ENCODE measurements at places on chromosomes 5 and 9. TPM values are rescaled to one million over a fixed set of nuclear protein-coding genes. Genes with fewer than 3 reads are reported as not detected.

The LCN1 gene
- polyA plus RNA-seq = not detected

The TAF1L gene
- not detected for polyA plus RNA-seq

DNA sequence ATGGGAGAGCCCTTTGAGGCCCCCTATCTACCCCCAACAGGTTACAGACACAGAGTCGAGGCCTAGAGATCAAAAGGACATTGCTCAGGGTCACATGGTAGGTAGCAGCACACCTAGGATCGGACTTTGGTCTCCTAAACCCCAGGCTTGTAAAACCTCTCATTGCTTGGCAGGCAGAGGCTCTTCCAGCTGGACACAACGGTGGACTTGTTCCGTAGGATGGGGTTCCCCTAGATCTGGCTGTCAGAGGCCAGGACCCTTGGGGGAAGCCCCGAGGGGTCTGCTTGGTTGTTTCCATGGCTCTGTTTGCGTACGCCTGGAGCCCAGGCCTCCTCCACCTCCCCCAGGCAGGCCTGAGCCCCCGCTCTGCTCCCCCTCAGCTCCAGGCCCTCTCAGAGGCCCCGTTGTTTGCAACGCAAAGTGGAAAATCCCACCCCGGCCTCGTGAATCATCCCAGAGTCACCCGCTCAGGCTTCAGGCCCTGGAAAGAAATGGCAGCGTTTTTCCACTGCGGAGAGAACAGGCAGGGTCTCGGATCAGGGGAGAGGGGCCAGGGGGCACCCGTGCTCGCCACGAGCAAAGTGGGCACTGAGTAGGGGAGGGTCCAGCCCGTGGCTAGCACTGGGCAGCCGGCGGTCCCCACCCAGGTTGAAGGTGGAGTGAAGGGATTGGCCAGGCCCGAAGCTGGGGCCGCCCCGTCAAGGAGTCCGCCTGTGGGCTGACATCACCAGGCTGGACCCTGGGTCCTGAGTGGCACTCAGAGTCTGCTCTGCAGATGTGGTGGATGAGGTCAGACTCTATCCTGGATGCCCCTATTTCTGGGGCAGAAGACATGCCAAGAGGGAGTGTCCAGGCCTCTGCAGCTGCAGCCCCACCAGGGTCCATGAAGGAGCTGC is 19.8 kb downstream of the COL27A1 start:
- DNase-seq = peak; percentile 90

DNA sequence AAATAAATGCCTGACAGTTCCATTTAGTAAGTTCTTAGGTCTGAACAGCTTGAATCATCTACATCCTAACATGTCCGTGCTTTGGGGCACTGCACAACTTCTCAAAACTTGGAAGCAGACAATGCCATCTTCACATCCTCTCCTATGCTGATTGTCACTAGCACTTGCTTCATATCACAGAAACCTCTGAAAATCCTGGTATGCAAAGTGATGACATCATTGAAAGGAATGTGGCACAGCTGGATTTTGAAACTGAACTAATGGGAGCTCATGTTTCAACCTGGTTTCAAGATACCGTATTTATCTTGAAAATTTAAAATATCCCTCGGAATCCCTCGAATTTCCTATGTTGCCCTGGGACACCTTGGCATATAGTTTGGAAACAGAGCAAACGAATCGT is 490.2 kb upstream of the DAP start:
- no peak for DNase-seq

- no peak for DNase-seq
Measured at GRCh38 chr9:16708656-16709435, 161.6 kb downstream of the BNC2 start.
